ENCODE measurements at places on chromosomes 12 and 14.
A peak's percentile ranks its signal among the peaks of the same experiment; 100 is the strongest.

GRCh38 chr14:67360470-67361206 lies 510 bp downstream of the EIF2S1 start:
- DNase-seq: no peak

DNA sequence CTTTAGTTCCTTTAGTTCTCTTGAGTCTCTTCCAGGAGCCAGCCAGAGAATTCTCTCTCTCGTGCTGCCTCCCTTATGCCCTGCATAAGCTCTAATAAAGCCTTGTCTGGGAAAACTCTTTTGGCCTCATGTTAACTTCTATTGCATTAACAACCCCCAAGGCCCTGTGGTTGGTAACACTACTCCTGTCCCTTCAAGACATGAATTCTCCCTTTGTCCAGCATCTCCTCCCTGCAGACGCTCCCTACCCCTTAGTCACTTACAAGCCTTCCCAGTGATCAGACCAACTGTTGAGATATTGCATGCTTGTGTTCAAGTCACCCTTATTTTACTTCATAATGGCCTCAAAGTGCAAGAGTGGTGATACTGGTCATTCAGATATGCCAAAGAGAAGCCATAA lies 12.1 kb downstream of the LTBR start:
- no peak for DNase-seq

GRCh38 chr14:68576496-68577244 lies 216.2 kb downstream of the ZFP36L1 start:
- DNase-seq: no peak

DNA sequence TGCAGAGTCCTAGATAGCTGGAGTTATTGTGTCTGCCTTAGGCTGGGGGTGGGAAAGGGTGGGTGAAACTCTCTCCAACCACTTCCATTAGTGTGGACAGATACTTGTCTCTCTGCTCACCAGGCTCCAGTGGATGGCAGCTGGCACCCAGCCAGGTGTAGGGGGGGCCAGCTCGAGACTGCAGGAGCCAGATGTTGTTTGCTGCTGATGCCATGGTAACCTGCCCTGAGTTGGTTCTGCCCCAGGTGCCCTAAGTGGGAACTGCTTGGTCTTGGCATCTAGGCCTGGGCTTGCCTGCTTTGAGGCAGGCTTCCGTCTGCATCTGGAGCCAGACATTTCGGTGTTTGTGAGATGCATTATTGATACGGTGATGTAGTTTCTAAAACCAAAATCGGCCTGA lies 82.2 kb downstream of the ADCK1 start:
- DNase-seq: no peak

- no peak for DNase-seq
Observed at GRCh38 chr14:103136388-103137271, 13.4 kb downstream of the TNFAIP2 start.

GRCh38 chr14:34325493-34325892 lies 136.5 kb downstream of the SPTSSA start:
- DNase-seq: no peak

- DNase-seq: no peak
Observed at GRCh38 chr14:39109893-39110715, 4.0 kb upstream of the GEMIN2 start.

- no peak for DNase-seq
Observed at GRCh38 chr12:1056390-1056789, 65.4 kb downstream of the ERC1 start.

GRCh38 chr12:119593578-119594398 lies at the start of gene TMEM233:
TMEM233 (plus strand) TSS chr12:119593774; CDS start chr12:119593849, 75 bp downstream.
- no peak for DNase-seq

GRCh38 chr14:55075628-55076175 lies 24.3 kb downstream of the MAPK1IP1L start:
- DNase-seq: no peak

- peak; percentile 16 for DNase-seq
Observed at GRCh38 chr12:47721431-47721973, 3.8 kb downstream of the ENDOU start.

DNA sequence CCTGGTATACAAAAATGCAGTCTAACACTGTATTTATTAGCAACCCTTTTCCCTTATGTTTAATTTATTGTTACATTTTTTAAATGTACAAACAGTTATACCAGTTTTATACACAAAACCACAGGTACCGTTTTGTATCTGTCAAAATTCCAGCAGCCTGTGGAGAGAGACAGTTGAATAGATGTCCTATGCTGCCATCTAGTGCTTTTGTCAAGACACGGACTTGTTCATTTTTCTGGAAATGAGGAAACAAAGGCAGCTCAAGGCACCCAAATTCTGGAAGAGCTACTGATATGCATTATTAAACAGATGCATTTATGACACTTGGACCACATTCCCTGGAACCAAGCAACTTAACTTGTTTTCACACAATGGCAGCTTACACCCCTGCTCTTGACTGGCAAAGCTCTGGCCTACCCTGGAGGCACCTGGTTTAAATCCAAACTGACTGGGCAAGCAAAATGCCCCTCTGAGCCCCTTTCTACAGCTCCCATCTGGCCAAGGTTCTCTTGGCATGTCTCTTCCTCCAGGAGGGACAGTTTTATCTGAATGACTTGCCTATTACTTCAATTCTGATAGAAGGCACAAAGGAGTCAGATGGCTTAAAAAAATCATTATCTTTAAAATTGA lies 286.9 kb upstream of the PRKD1 start:
- no peak for DNase-seq

- peak; percentile 85 for DNase-seq
Observed at GRCh38 chr12:642633-643474, 20.4 kb downstream of the NINJ2 start.

DNA sequence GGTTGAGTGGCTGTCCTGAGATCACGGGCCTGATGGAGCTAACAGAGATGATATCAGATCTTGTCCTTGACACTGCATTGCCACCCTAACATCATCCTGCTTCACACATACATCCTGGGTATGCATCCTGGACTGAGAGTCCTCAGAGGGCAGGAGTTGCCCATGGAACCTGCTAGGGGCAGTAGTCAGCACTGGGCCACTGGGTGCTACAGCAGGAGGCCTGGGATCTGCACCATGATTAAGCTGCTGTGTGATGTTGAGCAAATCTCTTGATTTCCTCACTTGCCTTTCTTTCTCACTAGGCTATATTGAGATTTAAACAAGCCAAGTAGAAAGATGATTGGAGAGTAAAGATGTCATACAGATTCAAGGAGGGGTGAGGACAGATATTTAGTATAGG lies 22.1 kb upstream of the EIF4B start:
- DNase-seq: no peak

- no peak for DNase-seq
Observed at GRCh38 chr12:20494851-20495250, 126.5 kb downstream of the PDE3A start.

DNA sequence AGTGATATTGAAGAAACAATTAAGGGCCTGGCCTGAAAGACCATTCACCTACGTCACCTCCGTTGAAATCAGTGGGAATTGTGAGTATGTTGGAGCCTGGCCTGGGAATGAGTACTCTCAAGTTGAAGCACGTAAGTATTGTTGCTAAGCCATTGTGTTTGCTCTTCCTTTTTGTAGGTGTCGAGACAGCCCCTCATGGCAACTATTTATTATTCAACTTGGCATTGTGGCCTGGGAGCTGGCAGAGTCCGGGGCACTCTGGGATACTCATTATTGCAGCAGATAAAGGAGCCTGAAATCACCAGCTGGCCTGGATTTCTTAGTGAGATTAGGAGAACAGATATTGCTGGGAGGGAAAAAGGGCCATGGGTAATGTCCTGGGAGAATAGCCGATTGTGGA lies 147.4 kb downstream of the C12orf75 start:
- DNase-seq: no peak

DNA sequence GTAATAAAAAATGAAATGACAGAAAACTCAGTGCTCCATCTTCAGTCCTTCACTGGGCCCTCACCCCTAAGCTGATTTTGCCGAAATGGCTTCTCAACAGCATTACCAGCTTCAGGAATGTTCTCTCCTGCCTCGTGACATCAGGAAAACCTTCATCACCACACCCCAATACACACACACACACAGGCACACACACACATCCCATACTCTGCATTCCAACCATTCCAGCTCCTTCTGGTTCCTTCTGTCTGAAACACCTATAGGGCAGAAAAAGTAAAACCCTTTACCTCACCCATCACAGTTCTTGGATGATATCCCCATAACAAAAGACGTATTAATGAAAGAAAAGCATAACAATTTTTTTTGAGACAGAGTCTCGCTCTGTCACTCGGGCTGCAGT lies 75.9 kb downstream of the CCDC60 start:
- no peak for DNase-seq

DNA sequence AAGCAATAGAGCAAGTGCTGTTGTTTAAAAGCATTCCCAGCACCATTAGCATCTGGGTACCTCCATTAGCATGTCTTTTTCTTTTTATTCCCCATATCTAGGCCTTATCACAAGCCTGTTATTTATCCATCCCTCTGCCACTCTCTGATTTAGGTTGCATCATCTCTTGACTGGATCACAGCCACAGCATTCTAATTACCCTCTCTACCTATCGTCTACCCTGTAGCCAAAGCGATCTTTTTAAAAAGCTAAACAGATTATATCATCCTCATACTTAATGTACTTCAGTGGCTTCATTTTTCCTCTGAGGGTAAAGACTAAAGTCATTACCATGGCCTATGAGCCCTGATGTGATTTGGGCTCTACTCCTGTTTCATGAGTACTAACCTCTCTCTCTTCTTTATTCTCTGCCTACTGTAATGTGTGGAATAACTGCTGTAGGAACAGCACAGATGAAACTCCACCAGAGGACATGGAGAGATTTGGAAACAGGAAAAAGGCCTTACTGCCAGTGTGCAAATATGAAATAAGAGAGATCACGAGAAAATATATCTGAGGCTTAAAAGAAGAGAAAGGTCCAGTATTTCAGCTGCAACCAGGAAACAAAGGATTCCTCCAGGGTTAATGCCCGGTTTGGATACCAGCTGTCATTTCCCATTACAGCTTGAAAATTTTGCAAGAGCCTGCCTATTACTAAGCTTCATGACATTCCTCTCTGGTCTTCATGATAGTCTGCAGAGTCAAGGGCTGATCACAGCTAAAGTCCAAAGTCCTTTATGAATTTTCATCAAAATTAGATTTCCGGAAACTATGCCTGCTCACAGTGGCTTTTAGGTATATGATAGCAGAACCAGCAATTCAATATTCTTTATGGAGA lies 422.5 kb upstream of the PDE3A start:
- no peak for DNase-seq

- no peak for DNase-seq
Observed at GRCh38 chr12:90102957-90103652, 394.5 kb upstream of the ATP2B1 start.

DNA sequence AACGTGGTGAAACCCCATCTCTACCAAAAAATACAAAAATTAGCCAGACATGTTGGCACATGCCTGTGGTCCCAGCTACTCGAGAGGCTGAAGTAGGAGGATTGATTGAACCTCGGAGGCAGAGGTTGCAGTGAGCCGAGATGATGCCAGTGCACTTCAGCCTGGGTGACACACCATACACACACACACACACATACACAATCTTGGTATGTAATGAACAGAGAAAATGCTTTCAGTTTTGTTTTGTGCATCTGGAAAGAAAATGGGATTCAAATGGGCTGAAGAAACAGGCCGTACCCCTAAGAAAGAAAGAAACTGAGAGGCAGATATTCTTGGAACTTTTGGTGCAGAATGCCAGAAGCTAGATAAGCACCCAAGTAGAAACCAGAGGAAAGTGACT lies 107.2 kb downstream of the PDE3A start:
- no peak for DNase-seq

DNA sequence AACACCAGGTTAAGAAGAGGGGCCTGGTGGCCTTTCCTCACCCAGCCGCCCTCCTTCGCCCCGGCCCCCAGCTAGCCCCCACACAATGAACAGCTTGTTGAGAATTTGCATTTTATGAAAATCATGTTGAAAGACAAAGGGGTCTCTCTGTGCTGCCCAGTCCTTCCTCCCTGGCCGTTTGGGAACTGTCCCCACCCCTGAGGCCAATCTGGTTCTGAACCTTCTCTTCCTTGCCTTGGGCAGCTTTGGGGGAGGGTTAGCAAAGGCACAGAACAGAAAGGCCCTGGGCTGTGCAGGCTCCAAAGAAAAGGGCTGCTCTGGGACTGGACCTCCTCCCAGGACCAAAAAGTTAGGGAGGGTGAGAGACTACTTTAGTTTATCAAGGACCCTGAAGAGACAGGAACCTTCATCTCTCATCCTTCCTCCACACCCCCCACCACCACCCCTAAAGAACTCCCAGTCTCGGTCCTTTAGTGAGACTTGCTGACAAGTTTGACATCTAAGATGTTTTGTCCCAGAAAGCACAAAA lies 1.3 kb downstream of the TAMALIN start:
- DNase-seq: no peak

- no peak for DNase-seq
Observed at GRCh38 chr12:106035421-106035820, 103.3 kb downstream of the NUAK1 start.

- DNase-seq: no peak
Observed at GRCh38 chr14:70317091-70317968, 42.2 kb downstream of the COX16 start.

DNA sequence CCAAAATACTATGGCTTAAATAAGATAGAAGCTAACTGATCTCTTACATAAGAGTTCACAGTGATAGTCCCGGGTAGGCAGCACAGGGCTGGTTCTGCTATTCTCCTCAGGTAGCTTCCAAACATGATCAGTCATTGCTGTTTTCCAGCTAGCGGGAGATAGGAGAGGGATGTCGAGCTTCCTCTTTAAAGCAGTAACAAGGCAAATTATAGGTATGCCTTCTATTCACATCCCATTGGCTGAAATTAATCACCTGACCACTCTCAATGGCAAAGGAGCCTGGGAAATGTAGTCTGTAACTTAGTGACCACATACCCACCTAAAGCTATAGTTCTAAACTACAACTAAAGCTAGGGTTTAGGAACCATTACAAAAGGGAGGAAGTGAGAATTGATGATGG lies 34.5 kb upstream of the VRK1 start:
- no peak for DNase-seq

DNA sequence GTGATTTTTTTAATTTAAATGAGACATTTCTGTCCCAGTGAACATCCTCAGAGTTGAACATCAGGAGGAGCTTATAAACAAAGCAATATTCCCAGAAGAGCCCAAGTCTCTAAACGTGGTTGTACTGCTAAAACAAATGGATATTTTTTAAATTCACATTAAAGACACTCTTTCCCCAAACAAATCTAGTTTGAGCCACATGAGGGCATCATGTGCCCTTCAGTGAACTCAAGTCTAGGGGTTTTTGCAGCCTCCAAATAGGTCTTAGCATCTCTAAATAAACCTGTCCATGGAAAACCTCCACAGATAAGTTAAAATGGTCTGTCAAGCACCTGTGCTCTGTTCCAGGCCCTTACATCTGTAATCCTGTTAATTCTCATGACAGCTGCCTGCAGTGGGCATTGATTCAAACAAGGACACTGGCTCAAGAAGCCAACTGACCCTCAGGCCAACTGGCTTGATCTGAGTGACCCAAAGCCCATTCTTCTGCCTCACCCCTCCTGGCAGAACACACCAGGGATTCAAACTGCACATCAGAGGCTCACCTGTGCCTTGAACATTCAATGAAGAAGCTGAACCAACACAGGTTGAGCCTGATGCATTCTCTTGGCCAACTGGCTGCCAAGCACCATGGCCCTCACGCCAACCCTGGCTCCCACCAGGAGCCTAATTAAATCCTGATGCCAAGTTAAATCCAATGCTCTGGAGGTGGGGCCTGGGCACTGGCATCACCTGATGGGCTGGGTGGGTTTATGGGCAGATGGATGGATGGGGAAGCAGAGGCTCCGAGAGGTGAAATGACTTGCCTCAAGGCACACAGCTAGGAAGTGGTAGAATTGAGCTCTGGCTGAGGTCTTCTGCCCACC lies 8.6 kb downstream of the ISCU start:
- no peak for DNase-seq

GRCh38 chr12:123036466-123037285 lies 56.2 kb downstream of the ARL6IP4 start:
- no peak for DNase-seq

Data from upper lobe of left lung (tissue), 6 donors.